GM23338 (cell line): ENCODE measurements at places on chromosomes 6 and 20.

DNA sequence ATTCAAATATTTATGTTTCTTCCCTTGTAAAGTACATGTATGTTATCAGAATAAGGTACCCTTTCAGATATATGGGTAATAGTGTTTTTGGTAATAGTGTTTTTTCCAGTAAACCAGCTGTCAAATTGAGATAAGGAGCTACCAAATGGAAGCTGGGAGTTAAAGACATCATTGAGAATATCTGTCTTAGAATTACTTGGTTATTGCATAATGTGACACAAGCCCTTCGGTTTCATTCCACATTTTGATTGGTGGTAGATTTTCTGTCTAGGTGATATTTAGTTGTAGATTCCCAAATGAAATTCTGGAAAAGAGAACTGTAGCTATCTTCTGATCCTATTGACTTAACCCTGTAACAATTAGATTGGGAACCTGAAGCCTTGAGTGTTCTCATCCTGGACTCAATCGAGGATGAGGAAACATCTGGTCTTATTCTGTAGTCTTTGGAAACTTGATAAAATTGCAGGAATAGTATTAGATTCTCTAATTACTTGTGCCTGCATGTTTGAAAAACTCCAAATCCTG is 75.1 kb upstream of the SYNJ2 start:
- DNase-seq, result no peak

DNA sequence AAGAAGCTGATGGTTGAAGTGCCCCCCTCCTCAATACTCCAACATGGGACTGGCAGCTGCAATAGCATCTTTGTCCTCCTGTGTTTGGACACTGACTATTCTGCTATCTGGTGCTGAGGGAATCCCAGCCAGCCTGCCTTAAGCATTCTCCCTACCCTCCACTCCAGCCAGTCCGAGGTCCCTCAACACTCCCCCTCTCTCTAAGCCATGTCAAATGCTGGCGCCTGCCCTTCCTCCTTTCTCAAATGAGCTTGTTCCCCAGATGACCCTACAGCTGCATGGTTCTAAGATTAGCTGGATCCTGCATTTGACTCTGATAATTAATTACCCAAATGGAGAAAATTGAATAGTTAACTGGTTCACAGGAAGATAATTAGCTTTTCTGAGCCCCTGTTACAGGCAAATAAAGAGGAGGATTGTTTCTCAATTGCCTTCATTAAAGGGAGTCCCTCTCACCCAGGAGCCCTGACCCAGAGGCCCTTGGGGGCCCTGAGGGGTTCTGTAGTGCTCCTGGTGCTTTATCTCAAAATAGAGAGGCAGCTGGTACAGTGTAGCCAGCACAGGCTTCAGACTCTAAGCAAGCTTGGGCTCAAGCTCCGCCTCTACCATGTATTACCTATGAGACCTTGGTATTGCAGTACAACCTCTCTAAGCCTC is 37.9 kb upstream of the CHD6 start:
- DNase-seq, result no peak

DNA sequence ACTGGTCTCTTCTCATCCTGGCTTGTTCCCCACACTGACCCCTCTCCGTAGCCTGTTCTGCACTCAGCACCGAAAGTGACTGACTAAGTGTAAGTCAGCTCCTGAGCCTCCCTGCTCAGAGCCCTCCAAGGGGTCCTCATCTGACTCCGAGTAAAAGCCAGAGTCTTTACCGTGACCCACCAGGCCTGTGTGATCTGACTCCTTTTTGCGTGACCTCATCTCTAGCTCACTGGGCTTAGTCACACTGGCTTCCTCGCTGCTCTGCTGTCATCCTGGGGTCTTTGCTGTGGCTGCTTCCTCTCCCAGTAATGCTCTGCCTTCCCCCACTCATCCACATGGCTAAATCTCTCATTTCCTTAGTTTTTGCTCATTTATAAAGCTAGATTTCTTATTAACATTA is 116.6 kb downstream of the PLCB4 start:
- DNase-seq, result no peak

DNA sequence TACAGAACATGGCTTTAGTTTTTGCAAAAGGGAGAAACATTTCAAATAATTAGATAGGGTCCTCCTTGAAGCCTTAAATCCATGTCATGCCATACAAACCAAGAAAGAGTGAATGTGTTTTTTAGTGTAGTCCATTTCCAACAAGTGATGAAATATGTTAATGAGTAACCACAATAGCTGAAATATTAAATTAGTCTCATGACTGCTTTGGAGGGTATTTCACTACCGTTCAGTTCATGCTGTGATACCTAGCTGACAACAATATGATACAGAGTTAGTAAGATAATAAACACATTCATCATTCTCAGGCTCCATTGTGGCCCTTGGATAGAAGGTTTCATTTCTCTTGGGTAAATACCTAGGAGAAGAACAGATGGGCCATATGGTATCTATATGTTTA is 5.8 kb upstream of the ID4 start:
- no peak for DNase-seq

DNA sequence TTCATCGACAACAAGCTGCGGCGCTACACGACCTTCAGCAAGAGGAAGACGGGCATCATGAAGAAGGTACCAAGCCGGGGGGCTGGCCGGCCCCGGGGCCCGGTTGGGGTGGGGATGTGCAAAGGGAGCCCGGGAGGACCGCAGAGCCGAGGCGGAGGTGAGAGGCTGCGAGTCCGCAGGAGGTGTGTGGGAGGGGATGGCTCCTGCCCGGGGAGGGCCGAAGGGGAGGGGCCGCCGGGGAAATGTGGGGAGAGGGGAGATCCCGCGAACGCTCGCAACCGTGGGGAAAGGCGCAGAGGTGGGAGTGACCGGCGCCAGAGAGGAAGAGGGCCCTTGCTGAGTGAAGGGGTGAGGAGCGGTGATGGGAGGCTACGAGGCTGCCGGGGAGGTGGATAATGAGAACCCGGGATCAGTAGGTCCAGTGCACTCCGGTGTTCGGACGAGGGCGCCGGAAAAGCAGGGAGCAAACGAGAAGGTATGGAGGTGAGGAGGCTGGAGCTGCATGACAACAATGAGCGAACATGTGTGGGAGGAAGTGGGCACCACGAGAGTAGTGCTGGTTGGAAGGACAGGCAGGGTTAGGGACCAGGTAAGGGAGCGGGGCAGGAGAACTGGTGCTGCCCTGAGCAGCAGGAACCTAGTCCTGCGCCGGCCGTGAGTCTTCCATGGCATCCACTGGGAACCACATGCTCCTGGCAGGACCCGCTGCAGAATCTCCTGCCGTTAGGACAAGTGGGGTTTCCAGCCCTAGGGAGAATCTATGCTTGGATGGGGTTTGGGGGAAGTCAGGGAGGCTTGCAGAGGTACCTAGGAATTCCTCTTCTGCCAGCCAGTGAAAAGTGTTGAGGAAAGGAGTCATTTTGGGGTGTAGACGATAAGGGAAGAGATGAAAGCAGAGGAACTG is 1.3 kb downstream of the SRF start:
- peak; percentile 34 for DNase-seq

- DNase-seq, result no peak
Observed at GRCh38 chr6:113148566-113148965, 708.6 kb upstream of the MARCKS start.

GRCh38 chr6:151497905-151498304 is 4.1 kb downstream of the CCDC170 start:
- DNase-seq, result peak; percentile 27

GRCh38 chr20:1513801-1514200 is 22.6 kb upstream of the SIRPB2 start:
- no peak for DNase-seq

DNA sequence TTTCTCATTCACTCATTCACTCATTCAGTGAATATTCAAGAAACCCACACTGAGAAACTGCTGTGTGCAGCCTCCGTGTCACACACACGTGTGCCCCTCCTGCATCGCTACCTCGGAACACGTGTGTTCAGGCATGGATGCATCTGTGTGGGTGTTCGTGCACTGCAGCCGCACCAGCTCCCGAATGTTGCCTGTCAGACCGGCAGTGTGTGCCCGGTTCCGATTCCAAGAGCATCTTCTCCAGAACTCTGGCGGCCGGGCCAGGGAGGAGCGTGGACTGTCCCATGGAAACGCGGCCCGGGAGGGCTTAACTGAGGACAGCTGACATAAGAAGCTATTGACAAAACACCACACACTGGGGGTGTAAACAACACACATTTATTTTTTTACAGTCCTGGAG is 216.0 kb downstream of the DLL1 start:
- DNase-seq, result no peak

DNA sequence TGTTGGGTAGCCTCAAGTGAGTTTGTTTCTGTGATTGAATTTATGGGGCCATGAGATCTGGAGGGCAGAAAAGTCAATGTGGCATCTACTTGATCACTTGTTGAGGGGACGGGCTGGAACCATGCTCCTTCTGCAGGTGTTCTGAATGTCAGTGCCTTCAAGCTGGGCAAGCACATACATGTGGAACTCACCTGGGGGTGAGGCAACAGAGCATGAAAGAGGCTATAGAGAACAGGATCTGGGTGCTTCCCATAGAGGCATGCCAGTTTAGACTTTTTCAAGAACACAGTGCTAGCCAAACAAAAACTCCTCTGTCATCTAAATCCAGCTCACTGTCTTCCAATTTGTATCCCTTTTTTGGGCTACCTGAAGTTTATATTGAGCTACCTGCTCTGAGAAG is 77.8 kb upstream of the SLC35B3 start:
- DNase-seq, result no peak

- peak; percentile 38 for DNase-seq
Observed at GRCh38 chr6:125356884-125357283, 55.1 kb upstream of the HDDC2 start.

GRCh38 chr20:5770231-5770986 is 20.2 kb downstream of the SHLD1 start:
- no peak for DNase-seq

GRCh38 chr6:131646249-131646670 is 9.2 kb downstream of the ENPP3 start:
- no peak for DNase-seq

GRCh38 chr20:53935344-53936084 is 134.9 kb downstream of the BCAS1 start:
- peak; percentile 46 for DNase-seq

DNA sequence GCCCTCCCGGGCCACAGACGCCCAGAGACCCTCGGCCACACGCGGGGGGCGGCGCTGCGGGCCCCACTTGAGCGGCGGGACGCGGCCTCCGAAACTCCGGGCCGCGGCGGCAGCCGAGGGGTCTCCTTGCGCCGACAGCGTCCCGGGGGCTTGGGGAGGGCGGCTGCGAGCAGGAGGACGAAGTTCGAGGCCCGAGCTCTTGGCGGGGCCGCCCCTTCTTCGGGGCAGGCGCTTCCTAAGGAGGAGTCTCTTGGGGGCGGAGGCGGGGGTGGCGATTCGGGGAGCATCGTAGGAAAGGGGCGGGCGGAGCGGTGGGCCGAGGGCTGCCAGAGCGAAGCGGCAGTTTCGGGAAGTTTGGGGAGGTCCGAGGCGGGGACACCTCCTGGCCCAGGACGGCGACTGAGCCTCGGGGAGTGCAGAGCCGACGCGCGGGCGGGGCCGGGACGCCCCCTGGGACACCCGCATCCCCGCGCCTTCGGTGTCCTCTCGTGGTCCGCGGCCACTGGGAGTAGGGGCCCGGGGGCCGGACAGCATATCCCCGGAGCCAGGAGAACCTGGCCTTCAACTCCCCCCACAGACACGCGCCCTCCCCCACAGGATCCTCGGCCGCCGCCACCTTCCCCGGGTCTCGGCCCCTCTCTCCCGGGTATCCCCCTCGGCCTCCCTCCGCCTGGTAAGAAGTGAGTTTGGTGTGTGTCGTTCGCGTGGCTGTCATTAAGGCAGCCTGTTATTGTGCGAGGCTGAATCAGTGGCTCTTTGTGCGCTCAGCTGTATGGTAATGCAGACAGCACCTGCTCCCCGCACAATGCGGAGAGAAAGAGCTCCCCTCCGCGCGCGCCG is 613 bp upstream of the DLL1 start:
- DNase-seq, result peak; percentile 93
